ENCODE measurements at places on chromosomes 2 and 18.
A peak's percentile ranks its signal among the peaks of the same experiment; 100 is the strongest.

GRCh38 chr2:5494212-5494611, 198.0 kb upstream of the SOX11 start:
- no peak for DNase-seq

- DNase-seq: no peak
These were observed 83.5 kb downstream of the DNAH7 start for GRCh38 chr2:195984923-195985726.

DNA sequence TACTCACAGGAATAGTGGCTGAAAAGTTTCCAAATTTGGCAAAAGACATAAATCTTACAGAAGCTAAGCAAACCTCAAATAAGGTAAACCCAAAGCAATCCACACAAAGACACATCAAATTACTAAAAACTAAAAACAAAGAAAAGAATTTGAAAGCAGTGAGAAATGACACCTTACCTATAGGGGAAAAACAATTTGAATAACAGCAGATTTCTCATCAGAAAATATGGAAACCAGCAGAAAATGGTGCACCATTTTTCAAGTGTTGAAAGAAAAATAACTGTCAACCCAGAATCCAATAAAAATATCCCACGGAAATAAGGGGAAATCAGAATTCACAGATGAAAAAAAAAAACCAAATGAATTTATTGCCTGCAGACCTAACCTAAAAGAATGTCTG, 138.6 kb downstream of the PIGN start:
- DNase-seq: no peak

- DNase-seq: no peak
These were observed 4.0 kb upstream of the ZNF516 start for GRCh38 chr18:76499021-76499420.

DNA sequence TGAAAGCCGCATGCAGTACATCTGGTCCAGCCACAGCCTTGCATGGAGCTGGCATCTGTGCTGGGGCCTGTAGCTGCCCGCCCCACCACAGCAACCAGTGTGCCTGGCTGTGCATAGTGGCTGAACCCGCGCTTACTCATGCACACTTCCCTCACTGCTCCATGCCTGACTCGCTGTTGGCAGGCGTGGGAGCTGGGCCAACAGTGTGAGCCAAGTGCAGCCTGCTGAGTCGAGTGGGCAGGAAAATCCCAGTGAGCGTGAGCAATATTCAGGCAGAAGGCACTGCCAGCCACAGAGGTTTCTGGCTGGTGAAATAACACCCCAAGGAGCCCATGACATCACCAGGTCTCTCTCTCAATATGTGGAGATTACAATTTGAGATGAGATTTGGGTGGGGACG, 1674.1 kb upstream of the TMEFF2 start:
- DNase-seq: no peak

- DNase-seq: no peak
These were observed 75.4 kb downstream of the SH3RF3 start for GRCh38 chr2:109204412-109204811.

GRCh38 chr2:28592481-28592880, 96.6 kb downstream of the PLB1 start:
- no peak for DNase-seq

GRCh38 chr18:26741048-26741447, 124.5 kb downstream of the AQP4 start:
- DNase-seq: no peak

DNA sequence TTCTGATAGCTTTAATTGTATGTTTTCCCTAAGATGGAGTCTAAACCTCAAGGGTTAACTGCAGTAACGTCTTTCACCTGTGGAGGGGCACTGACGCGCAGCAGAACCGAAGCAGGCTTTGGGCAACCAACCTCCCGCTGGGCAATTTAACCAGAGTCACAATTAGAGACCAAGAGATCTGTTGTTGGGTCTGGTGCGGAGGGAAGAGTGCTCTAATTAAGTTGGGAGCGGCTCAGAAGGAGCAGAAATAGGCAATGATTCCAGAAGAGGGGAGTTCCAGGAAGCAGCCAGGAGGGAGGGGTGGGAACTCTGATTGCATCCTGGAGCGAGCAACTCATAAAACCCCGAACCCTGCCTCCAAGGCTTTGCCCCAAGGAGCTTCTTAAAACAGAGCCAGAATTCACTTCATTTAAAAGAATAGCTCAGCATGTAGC, 245.8 kb downstream of the PAX3 start:
- DNase-seq: no peak

DNA sequence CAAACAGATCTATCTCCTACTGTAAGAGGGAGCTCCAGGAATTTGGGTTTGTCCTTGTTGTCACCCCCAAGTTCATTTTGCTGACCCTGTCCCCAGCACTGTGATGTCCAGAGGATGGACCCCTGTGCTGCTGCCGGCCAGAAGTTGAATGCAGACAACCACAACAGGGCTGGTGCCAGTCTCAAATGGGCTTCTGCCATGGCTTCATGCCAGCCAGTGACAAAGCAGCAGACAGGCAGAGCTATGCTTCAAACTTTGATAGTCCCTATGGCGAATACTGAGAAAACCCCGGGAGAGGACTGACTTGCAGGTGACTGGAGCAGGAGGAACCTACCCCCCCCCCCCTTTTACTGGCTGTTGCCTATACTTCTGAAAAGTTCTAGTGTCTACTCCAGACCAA, 3.2 kb downstream of the SMAD7 start:
- DNase-seq: no peak

GRCh38 chr18:33022370-33022769, 249.5 kb upstream of the KLHL14 start:
- no peak for DNase-seq

GRCh38 chr18:23133860-23134779, 1.2 kb upstream of the CABLES1 start:
- peak; percentile 77 for DNase-seq

GRCh38 chr2:69013142-69013839, at the start of gene ANTXR1:
TSS of gene ANTXR1 (plus strand) at chr2:69013179. CDS start at chr2:69013500, 321 bp downstream.
- DNase-seq: no peak

- DNase-seq: no peak
These were observed 24.5 kb downstream of the CYP27A1 start for GRCh38 chr2:218806346-218806978.

- no peak for DNase-seq
These were observed 207.0 kb upstream of the HAAO start for GRCh38 chr2:42999391-42999841.

GRCh38 chr2:238654479-238655197, 193.2 kb upstream of the TWIST2 start:
- no peak for DNase-seq

- DNase-seq: no peak
These were observed 348.9 kb downstream of the HRH4 start for GRCh38 chr18:24809173-24809950.

DNA sequence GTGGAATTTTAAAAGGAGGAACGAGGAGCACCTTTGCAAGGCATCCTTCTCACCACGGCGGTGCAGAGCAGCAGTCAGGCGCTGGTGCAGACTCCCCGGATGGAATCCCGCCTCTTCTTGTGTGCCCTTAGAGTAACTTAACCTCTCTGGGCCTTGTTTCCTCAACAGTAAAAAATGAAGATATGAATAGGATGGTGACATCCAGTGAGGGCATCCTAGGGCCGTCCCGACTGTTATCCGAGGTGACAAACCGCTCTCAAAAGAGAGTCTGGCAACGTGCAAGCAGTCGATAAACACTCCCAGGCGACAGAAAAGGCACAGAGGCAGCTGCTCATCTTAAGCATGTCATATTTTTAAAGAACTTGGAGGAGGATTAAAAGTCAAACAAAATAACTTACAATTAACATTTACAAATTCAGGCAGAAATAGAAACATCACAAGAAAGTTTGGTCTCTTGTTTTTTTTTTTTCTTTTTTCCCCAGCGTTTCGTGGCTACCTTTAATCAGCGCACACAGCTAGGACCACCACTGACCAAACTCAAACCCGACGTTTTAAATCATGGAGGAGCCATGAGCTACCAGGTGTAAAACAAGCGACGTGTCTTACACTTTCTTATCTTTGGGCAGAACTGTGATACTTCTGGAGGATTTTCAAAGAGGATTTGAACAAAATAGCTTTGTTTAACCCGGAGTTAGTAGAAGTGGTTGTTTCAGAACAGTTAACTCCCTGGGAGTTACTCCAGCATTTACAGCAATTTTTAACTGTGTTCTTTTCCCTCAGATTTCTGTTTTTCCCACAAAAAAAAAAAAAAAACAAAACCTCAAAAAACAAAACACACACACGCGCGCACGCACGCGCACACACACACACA, 2.1 kb downstream of the MBP start:
- no peak for DNase-seq

GRCh38 chr18:27967913-27968824, 208.8 kb downstream of the CDH2 start:
- no peak for DNase-seq

GRCh38 chr2:111105926-111106325, 14.8 kb upstream of the BCL2L11 start:
- DNase-seq: no peak

DNA sequence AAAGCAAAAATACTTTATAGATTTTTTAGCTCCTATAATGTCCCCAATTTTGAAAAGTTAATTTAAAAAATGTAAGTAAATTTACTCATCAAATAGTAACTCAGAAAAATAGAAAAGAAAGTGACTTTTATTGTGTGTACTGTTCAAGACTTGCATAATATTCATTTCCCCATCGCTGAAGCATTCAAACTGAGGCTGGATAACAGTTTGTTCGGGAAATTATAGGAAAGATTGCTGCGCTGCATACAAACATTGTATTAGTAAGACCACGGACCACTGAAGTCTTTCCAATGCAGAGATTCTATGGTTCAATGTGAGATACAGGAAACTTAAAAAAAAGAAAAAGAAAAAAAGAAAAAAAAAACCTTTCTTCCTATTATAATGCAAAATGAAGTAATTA, 10.4 kb downstream of the STK17B start:
- DNase-seq: no peak

DNA sequence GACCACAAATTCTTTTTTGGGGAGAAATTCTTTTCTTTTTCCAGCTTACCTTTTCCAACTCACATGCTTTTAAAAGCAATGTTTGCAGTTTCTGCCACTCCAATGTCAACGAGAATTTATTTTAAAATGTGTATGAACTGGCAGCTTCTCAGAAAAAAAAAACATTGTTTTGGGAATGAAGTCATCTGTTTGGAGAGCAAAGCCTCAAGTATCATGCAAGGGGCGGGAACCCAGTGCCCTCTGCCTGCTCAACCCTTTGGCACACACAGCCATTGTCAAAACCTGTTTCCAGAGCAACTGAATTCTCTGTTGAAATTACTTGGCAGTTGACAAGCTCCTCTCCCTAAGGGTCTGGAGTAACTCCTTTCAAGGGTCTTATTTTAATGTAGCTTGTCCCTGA, 128.5 kb downstream of the QPCT start:
- no peak for DNase-seq
